GDM1 (cell line): ENCODE measurements at places on chromosomes 4 and X.

DNA sequence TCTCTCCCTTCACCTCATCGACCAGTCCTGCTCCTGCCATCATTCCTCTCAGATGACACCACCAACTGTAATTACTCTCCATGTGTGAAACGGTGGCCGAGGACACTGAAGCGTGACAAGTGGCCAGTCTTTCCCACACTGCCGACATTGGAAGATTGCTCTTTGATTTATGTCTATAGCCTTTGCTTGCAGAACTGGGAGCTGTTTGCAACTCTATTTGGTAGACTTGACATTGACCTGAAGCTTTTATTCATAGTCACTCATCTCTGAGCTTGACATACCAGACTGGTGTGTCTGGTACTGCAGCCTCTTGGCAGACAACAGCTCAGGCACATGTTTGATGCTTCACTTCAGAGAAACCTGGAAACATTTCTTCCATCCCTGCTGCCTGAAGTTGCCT is 121.8 kb upstream of the GALNT7 start:
- no peak for DNase-seq

- peak; percentile 27 for DNase-seq
Observed at GRCh38 chr4:106809076-106809475, 227.0 kb downstream of the DKK2 start.

DNA sequence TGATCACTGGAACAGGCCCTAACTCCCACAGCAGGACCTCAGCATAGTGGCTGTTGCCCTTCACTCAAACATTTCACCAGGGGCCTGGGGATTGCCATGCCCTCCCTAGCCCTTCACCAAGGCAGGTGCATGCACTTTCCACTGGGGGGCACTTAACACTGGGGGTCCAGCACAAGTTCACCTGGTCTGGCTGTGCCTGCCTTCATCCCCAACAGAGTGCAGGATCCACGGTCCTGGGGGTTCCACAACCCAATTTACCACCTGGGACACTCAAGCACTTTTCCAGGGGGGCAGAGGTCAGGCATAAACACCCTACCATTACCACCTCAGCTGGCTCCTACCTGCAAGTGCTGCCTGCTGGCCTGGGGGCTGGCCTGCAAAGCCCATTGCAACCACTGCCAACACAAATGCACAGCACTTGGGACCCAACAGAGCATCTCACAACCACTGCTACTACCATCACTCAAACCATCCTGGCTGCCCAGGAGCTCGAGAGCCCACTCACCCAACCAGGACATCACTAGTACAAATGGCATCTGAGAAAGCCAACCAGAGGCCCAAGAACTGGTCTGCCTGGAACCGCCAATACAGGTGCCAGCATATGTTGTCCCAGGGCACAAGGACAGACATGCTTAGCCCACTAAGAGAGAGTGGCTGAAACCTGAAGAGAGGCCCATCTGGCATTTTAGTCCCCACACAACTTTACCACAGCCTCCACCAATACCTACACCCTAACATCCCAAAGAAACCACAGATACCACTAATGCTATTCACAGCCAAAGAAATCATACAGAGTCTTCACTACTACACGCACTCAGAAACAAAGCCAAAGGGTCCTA is 43.1 kb downstream of the NAT8L start:
- no peak for DNase-seq

DNA sequence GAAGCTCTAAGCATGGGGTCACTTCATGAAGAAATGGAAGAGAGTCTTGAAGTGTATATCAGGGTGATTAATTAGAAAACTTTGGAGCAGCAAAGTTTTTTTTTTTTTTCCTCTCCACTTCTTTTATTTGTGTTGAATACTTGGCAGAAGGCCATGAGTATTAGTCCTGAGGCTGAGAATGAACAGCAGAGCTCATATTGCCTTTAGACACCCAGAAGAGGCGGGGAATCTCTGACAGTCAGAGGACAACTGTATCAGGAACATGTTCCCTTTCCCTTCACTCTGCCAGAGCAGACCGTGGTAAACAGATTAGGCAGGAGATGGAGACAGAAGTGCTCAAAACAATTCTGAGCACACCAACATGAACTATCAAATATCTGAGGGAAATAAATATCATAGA is 300.9 kb downstream of the FAM47A start:
- no peak for DNase-seq

DNA sequence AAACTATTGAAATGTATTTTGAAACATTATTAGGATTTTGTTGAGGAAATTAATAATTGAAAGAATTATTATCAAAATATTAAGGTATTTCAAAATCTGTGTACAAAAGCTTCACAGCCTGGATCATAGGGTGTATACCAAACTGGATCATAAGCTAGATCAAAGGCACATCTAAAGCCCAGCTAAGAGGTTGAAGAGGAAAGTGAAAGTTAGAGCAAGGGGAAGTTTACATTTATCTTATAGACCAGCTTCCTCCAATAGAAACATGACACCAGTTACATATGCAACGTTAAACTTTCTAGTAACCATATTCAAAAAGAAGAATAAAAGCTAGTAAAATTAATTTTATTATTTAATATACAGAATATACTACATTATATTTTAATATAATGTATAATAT is 227.2 kb upstream of the BMP3 start:
- no peak for DNase-seq

DNA sequence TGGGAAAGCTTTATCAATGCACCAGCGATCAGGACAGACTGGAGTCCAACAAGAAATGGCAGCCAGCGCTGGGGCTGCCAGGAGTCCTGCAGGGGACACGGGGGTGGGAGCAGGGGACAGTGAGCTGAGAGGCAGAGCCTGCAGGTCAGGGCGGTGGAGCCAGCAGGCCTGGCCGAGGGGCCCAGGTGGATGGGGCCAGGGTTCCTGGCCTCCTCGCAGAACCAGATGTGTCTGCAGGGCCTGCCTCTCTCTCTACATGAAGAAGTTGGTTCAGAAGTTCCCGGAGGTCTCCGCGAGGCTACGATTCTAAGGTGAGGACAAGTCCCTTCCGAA is 63.6 kb downstream of the CPZ start:
- DNase-seq, result no peak

DNA sequence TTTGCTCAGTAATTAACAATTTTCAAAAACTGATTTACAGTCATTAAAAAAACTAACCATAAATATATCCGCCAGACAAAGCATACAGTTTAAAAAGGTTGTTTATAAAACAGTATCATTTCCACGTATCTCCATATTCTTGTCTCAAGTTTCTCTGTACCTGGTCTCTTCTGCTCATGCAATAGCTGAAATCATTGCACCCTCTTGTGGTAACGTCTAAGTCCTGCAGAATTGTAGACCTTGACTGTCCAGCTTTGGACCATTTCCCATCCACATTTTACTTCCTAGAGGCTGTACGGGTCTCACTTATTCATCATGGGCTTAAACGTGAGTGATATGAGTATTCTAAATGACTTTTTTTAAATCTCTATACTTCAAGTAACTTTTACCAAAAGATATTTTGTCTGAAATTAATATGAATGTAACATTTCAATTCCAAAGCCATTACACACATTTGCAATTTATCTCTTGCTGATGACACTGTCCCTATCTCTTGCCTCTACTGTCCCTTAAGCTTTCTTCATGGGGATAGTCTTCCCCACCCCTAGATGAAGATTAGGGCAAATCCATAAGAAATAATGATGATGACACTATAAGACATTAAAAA is 118.5 kb downstream of the BTC start:
- DNase-seq, result peak; percentile 8

- no peak for DNase-seq
Observed at GRCh38 chrX:48703642-48704481, 7.3 kb downstream of the SUV39H1 start.

GRCh38 chr4:65661471-65661870 is 8.8 kb downstream of the EPHA5 start:
- DNase-seq, result no peak

- no peak for DNase-seq
Observed at GRCh38 chr4:84852081-84852480, 114.4 kb downstream of the WDFY3 start.

DNA sequence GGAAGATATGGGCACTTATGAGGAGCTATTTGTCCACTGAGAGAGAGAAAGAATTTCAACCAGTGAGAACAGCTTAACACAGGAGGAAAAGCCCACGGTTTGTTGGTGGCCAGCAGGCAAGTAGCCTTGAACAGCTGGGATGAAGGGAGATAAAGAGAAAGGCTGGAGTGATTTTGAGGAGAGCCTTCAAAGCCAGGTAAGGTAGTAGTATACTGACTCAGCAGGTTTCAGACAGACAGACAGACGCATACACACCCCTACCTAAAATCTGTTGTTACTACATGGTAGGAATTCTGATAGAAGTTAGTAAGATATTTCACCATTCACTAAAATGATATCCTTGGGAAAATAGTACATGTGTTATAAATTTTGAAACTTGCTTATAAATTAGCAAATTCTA is 60.5 kb downstream of the SEC24D start:
- DNase-seq, result no peak
